CD14-positive monocyte (primary cell): ENCODE measurements at places on chromosomes 1 and 21. TPM values are rescaled to one million over a fixed set of nuclear protein-coding genes. Genes with fewer than 3 reads are reported as not detected.

Gene SMCP
- not detected for polyA plus RNA-seq

Gene SEMA4A
- polyA plus RNA-seq, result 116 and 117 TPM in 2 replicates

Gene KCNN3
- not detected in 2 replicates for polyA plus RNA-seq

DNA sequence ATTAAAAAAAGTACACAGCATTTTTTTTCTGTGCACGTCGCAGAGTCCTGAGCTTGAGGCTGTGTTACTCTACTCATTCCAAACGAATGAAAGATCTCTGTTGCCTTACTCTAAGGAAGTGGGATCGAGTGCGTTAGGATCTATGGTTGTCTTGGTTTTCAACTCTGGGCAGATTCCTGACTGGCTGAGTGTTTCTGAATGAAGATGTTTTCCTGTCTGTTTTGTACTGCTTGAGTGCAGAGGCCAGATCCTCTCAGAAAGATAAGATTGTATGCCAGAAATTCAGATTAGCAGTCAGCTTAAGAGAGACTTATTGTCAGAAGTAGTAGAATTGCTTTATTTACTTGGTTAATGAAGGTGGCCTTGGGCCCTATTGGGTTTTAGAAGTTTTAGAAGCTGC is 14.0 kb downstream of the PLA2G2E start:
- no peak for DNase-seq

- DNase-seq, result no peak
Measured at GRCh38 chr1:153698020-153698922, 19.8 kb downstream of the NPR1 start.

- DNase-seq, result no peak
Measured at GRCh38 chr1:206768472-206769303, 1.9 kb upstream of the IL19 start.

DNA sequence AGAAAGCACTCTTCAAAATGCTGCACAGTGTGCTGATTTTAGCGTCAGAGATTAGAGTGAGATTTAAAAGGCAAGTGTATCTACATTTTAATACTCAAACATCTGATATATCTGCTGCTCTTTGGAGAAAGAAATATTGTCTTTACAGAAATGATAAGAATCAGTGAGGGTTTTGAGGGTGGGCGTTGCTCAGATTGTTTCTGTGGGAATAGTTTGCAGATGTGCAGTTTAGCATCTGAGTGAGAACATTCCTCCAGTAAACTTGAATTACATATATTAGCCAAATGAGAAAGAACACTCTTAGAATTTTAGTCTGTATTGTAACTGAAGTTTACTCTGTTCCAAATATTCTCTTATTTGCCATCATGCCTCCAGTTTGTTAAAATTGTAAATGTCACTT is 549.2 kb downstream of the NEGR1 start:
- no peak for DNase-seq

DNA sequence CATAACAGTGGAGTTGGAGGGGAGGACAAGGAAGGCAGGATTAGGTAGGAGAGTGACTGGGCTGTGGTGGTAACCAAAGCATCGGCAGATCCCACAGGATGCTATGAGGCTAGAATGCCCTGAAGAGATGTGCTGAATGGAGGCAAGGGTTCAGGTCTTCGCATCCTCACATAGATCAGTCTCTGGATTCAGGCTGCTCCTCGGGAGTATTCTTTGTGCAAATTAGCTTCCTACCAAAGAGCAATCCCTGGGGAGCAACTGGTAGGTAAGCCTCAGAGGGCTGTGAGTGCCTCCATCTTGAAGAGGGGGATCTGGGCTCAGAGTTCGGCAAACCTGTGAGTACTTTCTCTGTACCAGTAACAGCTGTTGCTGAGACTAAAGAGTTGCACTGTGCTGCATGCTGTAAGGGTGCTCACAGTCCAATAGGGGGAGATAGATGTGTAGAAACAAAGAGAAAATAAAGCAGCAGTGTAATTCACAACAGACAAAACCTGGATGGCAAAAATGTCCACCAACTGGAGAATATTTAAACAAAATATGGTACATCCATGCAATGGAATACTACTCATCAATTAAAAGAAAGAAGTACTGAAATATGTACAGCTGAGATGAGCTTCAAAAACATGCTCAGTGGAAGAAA is 322.4 kb upstream of the DEPDC1 start:
- DNase-seq, result no peak

DNA sequence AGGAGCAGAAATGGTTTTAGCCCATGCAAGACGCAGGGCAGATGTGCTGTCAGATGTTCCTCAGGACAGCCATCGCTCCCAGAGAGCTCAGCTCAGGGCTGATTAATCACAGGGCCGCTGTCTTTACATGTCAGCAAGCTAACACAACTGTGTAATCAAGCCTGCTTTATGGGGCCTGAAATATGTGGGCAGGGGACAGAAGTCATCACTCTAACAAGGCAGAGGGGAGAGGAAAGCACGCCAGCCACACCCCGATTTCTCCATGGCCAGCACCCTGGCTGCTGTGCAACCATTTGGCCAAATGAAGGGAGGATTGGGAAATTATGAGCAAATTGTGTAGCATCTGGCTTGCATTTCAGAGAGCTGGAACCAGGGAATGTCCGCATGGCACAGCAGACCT is 368.8 kb downstream of the NPHP4 start:
- DNase-seq, result no peak

DNA sequence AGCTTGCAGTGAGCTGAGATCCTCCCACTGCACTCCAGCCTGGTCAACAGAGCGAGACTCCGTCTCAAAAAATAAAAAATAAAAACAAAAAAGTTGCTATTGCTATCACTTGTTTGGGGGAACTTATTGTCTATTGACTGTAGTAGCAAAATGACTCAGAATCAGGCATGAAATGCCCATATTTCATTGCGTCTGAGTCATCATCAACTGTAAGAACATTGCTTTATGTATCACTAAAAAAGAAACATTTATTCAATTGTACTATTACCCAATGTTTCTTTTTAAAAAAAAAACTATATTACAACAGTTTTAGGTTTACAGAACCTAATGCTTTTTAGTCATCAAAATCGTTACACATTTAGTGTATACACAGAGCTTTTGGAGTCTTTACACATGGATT is 91.0 kb upstream of the FMN2 start:
- no peak for DNase-seq

GRCh38 chr1:212213784-212214183 is 71.4 kb upstream of the PPP2R5A start:
- no peak for DNase-seq

DNA sequence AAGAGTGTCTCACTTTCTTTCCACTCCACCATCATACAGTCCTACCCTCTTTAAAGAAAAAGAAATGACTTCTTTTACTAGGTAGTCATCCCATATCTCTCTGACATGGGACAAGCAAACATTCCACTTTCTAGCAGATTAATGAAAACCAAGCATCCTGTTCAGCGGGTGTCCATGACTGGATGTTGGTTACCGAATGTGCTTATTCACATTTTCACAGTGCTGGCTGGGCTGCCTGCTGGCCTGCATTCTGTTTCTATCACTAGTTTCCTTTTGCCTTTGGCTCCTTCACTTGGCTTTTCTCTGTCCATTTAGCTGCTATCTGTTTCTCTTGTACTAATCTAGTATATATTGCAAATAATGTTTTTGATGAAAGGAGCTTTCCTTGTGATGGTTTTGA is 598.4 kb downstream of the RWDD3 start:
- DNase-seq, result no peak
